ENCODE measurements at places on chromosomes 12 and 14. TPM values are rescaled to one million over a fixed set of nuclear protein-coding genes. Genes with fewer than 3 reads are reported as not detected.

- DNase-seq: no peak
Observed at GRCh38 chr12:131072451-131073230, 118.9 kb downstream of the ADGRD1 start.

Gene TMEM233
- total RNA-seq: 0.52 TPM

Gene TPH2
- not detected for total RNA-seq

Gene ETFBKMT
- total RNA-seq: 4.6 TPM

GRCh38 chr14:94377866-94378470, 10.4 kb downstream of the SERPINA1 start:
- no peak for DNase-seq

- DNase-seq: no peak
Observed at GRCh38 chr14:52350445-52350844, 36.3 kb downstream of the PTGER2 start.

DNA sequence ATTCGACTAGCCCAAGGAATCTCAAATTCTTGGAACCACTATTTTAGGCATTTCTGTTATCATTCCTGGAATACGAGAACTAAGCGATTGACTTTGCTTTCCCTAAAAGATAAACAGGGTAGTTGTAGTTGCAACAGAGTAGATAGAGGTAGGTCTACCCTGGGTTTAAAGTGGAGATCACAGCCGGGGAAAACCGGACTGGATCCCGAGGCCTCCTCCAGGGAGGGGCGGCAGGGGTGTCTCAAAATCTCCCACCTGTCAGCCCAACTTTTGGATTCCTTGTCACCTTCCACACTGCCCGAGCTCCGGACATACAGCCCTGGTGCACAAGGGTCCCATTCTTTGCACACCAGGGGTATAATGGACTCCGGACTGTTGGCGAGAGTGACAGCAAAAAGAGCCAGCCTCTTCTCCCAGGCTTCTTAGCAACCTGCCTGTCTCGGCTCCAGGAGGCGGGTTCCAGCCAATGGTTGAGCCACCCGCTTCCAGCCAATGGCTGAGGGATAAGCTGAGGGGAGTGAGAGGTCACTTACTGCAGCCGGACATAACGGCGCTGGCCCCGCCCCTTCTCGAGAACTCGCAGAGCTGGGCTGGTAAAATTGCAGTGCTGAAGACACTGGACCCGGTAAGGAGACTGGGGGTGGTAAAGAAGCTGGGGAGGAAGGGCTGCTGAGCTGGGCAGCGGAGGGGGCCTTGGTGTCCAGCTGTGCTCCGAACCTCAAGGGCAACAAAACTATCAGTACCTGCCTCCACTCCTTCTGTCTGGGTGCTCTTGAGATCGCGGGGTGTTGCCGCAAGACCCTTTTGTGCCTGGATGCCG, at the start of gene SUOX:
Gene SUOX (plus strand): TSS at position 562 of the 820 bp plus-strand sequence. CDS start 4,946 bp downstream, outside the sequence.
- peak; percentile 96 for DNase-seq

- no peak for DNase-seq
Observed at GRCh38 chr12:52175371-52176350, 16.2 kb downstream of the KRT80 start.

DNA sequence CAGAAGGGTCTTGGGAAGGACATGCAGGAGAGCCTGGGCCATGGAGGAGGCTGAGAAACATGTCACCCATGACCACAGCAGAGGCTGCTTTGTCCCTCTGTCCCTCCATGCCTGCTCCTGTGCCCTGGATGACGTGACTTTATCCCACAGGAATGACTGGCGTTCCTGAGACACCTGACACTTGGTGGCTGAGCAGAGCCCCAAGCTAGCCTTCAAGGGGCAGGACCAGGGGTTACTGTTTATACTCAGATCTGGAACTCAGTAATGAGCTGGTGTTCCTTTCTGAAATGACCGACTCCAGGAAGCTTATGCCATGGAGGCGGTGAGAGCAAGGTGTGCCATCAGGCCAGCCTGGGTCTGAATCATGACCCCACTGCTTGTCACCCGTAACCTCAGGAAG, 44.2 kb downstream of the ZFP36L1 start:
- DNase-seq: no peak

Gene ENDOU
- total RNA-seq: not detected

GRCh38 chr14:102668291-102668873, 75.9 kb downstream of the RCOR1 start:
- no peak for DNase-seq

- no peak for DNase-seq
Observed at GRCh38 chr12:104248444-104248843, 32.9 kb downstream of the TXNRD1 start.

Gene RIMBP2
- 4.4 TPM for total RNA-seq

GRCh38 chr12:107650977-107651376, 34.6 kb upstream of the PWP1 start:
- DNase-seq: no peak

All from pancreas (tissue), 10 donors.